ENCODE measurements at places on chromosomes 5 and 9. TPM values are rescaled to one million over a fixed set of nuclear protein-coding genes. Genes with fewer than 3 reads are reported as not detected.

DNA sequence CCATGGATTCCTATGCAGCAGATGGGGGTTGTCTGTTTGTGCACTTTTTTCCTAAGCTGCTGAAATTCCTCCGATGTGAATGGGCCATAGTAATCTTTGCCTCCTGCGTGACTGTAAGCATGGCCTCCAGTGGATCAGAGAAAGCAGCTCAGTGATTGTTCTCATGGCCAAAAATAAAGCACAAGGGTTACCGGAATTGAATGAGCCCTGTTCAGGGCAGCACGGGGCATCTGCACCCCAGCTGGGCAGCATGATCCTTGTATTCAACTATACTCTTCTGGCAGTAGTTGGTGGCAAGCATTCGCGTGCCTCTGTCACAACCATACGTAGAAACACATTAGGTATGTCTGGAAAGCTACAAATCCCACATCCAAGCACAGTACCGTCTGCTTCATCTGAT is 193.9 kb downstream of the RORB start:
- no peaks in the 10 kb centered on the region for H3K4me1 ChIP-seq
- H3K27me3 ChIP-seq, result no peaks in the 10 kb centered on the region
- no peak overlapping the region for H3K4me3 ChIP-seq
- H3K27ac ChIP-seq, result no peak overlapping the region
- H3K36me3 ChIP-seq, result no peaks in the 10 kb centered on the region

DNA sequence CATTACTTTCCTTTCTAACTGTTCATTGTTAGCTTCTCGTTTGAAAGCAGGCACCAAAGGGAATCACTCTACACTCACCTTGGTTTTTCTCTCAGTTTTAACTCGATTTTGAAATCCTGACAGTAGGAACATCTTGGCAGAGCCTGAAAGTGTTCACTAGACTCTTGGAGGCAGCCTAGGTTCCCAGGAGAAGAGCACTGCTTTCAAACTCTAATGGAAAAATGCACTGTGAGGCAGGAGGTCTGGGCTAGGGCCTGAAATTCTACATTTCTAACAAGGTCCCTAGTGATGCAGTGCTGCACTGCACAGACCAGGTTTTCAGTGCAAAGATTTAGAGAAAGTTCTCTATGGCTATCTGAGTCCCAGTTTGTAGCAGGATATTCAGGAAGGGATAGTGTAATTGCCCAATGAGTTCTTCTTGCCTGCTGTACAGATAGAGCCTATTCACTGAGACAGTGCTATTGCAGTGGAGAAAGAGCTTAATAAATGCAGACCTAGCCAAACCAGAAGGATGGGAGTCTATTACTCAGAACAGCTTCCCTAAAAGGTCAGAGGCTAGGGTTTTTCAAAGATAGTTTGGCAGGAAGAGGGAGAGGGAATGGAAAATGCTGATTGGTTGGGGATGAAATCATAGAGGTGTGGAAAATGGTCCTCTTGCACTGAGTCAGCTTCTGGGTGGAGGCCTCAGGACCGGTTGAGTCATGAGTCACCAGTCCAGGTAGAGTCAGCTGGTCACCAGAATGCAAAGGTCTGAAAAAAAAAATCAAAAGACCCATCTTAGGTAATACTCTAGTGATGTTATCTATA is 153.9 kb downstream of the GPBP1 start:
- no peak overlapping the region for H3K4me3 ChIP-seq
- H3K27me3 ChIP-seq, result no peaks in the 10 kb centered on the region
- H3K36me3 ChIP-seq, result no peaks in the 10 kb centered on the region
- H3K4me1 ChIP-seq, result no peaks in the 10 kb centered on the region
- DNase-seq, result no peak
- no peak overlapping the region for H3K27ac ChIP-seq

The FBXO4 gene
- 8.6 TPM for total RNA-seq

The ITGA1 gene
- 52.5 TPM for total RNA-seq

The CDC20B gene
- not detected for total RNA-seq
